ENCODE measurements at places on chromosomes 11 and 22. TPM values are rescaled to one million over a fixed set of nuclear protein-coding genes. Genes with fewer than 3 reads are reported as not detected.

ENDOD1 gene
- 123 TPM for total RNA-seq

VSTM5 gene
- under 0.01 TPM for total RNA-seq

NUP50 gene
- 27.3 TPM for total RNA-seq

MS4A2 gene
- total RNA-seq, result not detected
